Osteocyte (in vitro differentiated cells): ENCODE measurements at places on chromosomes 1 and 21.

DNA sequence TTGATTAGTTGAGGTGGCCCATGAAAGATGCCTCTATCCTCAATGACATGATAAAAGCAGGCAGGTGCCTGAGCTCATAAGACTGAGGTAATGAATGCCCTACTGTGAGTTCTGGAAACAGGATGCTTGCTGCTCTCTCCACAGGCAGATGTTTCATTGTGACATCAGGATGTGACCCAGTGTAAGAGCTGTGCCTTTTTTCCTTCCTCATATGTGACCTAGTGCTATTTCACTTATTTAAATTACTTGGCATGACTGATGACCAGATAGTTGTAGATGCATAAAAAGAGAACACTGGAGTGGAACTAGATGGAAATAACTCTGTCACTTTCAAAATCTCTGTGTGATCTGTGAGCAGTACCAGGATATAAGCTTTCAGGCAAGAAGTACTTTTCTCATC lies 31.9 kb downstream of the KIF14 start:
- no peak for DNase-seq

DNA sequence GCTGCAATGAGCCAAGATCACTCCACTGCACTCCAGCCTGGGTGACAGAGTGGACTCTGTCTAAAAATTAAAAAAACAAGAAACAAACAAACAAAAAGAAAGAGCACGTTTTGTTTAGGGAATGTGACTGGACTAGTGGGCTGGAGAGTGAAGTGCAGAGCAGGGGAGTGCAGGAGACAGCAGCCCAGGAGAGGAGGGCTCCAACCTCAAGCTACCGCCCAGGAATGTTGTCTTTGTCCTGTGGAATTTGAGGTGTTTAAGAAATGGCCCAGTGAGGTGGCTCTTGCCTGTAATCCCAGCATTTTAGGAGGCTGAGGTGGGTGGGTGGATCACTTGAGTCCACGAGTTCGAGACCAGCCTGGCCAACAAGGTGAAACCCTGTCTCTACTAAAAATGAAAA lies 42.4 kb upstream of the MTF2 start:
- no peak for DNase-seq

GRCh38 chr1:36232212-36233095 lies 8.2 kb downstream of the THRAP3 start:
- no peak for DNase-seq

- DNase-seq, result no peak
Observed at GRCh38 chr21:36125512-36126207, 9.2 kb upstream of the CBR3 start.

- DNase-seq, result no peak
Observed at GRCh38 chr1:110412576-110412975, 5.1 kb upstream of the LAMTOR5 start.

DNA sequence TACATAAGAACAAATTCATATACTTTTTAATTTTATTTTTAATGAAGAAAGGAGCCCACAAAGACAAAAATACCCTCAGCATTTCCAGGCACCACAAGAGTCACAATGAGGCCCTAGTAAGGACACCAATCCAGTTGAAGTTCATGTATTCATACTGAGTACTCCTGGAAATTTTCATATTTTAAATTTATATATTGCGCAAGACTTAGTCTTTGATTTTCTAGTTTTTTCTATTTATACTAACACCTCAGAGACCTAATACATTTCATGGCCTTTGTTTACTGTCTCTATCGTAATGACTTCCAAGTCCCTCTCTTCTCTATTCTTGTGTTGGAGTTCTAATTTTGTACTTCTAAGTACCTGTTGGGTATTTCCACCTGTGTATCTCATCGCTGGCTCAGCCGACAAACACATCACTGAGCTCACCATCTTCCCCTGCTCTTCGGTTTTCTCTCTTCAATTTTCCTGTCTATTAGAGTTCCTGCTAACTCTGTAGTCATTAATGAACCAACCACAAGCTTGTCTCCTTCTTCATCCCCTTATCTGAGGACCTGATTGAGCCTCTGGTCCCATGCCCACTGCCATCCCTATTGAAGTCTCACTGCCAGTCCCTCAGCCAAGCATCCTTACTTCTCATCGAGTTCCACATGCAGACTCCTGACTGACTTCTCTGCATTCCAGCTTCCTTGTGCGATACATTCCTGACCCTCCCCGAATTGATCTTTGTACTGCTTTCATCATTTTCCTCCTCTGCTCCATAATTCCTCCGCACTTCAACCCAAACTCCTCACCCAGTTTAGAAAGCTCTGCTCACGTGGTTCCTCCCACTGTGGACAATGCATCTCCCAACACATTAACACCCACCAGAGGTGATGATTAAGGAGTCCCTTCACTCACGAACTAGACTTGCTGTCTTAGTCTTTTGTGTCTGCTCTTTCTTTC lies 17.3 kb upstream of the IRF2BP2 start:
- DNase-seq, result no peak

DNA sequence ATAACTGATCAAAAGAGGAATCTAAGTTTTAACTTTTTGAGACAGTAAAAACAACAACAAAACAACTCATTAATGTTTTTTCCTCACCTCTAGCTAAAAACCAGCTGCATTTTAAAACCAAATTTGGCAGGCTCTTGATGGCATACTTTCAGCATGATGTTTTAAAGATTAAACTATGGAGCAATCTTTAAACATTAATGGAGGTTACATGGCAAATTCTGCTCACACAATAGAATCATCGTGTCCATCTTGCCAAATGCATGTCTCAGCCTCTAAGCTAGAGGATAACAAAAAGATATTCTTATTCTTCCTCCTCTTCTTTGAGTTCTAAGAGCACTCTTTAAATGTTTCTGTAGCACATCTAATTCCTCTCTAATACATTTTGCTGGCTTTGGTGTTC lies 579.8 kb upstream of the PKN2 start:
- DNase-seq, result no peak

- DNase-seq, result no peak
Observed at GRCh38 chr21:32414579-32415358, 2.3 kb downstream of the EVA1C start.
